ENCODE measurements at places on chromosomes 11 and 22. TPM values are rescaled to one million over a fixed set of nuclear protein-coding genes. Genes with fewer than 3 reads are reported as not detected.

Gene ANO9
- 6.5 TPM for polyA plus RNA-seq

Gene SCUBE2
- 3.4 TPM for polyA plus RNA-seq

Gene VPREB1
- 1.9 TPM for polyA plus RNA-seq

Gene LRRC56
- polyA plus RNA-seq = 5.8 TPM

Gene HBG1
- not detected for polyA plus RNA-seq

Gene SIRT3
- polyA plus RNA-seq = 21.0 TPM

Gene MMP20
- polyA plus RNA-seq = not detected

Gene MRGPRE
- polyA plus RNA-seq = not detected

Gene CD3E
- 0.92 TPM for polyA plus RNA-seq

Gene VWA5A
- polyA plus RNA-seq = 31.0 TPM

Gene C22orf23
- polyA plus RNA-seq = not detected

Gene PTPN5
- 0.39 TPM for polyA plus RNA-seq

Gene TMEM225
- not detected for polyA plus RNA-seq

Gene MRPL11
- 70.3 TPM for polyA plus RNA-seq

Gene OR52H1
- not detected for polyA plus RNA-seq

Gene ENTHD1
- polyA plus RNA-seq = not detected

Gene CRYBA4
- polyA plus RNA-seq = not detected

Gene IL17REL
- not detected for polyA plus RNA-seq

Gene OMP
- not detected for polyA plus RNA-seq

Gene MYO18B
- polyA plus RNA-seq = 0.13 TPM

Gene CHST1
- 0.23 TPM for polyA plus RNA-seq

Gene B3GAT1
- polyA plus RNA-seq = 0.63 TPM

Gene UVRAG
- 4.9 TPM for polyA plus RNA-seq

Gene MCAM
- 4.8 TPM for polyA plus RNA-seq

Gene OR5I1
- not detected for polyA plus RNA-seq

Gene OR52K1
- not detected for polyA plus RNA-seq

Gene CRYBB2
- polyA plus RNA-seq = not detected

Gene INPP5J
- 12.5 TPM for polyA plus RNA-seq

Gene PRMT3
- polyA plus RNA-seq = 6.6 TPM

Gene CACNA1I
- not detected for polyA plus RNA-seq

Gene CLDN5
- polyA plus RNA-seq = 63.3 TPM

Gene CNGA4
- polyA plus RNA-seq = not detected

Gene CNTN5
- polyA plus RNA-seq = 0.13 TPM

Gene RAB39A
- 0.92 TPM for polyA plus RNA-seq

Gene MMP13
- not detected for polyA plus RNA-seq

Gene RIMBP3C
- 0.10 TPM for polyA plus RNA-seq

Gene DKK3
- 6.0 TPM for polyA plus RNA-seq

Gene ISX
- polyA plus RNA-seq = 36.0 TPM

Gene MRGPRX3
- not detected for polyA plus RNA-seq

Gene RPS3
- 4,083 TPM for polyA plus RNA-seq

Gene KCNJ5
- polyA plus RNA-seq = 0.58 TPM

Gene RASGRP2
- 4.8 TPM for polyA plus RNA-seq

Gene FOLR1
- polyA plus RNA-seq = not detected

Gene SLC25A45
- polyA plus RNA-seq = 12.8 TPM

Gene PSMA1
- 170 TPM for polyA plus RNA-seq
